ENCODE measurements at places on chromosomes 6 and 20.

- DNase-seq, result peak; percentile 48
Observed at GRCh38 chr6:142297996-142298753, 3.6 kb upstream of the ADGRG6 start.

- DNase-seq, result peak; percentile 55
Observed at GRCh38 chr6:149209871-149210775, 107.4 kb upstream of the TAB2 start.

DNA sequence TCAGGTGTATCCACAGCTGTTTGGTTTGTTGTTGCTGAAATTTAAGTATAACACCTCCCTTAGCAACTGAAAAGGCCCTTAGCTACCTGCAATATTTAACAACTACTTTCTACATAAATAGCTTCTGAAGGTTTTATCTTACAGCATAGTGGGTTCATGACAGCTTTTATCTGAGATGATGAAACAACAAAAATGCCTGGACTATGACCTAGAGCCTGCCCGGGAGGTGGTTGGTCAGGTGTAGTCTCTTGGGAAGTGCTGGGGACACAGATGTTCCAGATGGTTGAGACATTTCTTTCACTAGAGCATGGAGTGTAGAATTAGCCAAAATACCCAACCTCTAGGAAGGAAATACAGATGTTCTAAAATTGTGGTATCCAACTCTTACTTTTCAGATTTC lies 705.4 kb downstream of the MAFB start:
- no peak for DNase-seq

DNA sequence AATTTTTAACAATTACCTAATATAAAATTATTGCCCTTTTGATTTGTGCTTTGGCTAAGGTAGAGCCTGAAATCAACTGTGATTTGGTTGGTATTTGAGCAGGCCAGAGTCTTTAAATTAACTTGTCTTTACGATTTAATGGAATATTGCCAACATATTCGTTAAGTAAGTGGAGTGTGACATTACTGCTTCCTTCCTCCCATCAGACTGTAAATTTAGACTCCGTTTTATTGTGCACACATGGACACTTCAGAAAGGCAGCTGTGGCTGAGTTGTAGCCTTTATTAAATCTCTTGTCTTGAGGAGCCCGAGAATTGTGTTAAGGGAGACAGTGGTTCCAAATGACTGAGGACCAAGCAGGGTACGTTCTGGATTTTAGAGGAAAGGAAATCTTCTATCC lies 57.4 kb downstream of the CAP2 start:
- DNase-seq, result peak; percentile 26

- peak; percentile 77 for DNase-seq
Observed at GRCh38 chr6:20790032-20790791, 256.0 kb downstream of the CDKAL1 start.

- DNase-seq, result no peak
Observed at GRCh38 chr6:89680551-89680950, 42.0 kb upstream of the LYRM2 start.

GRCh38 chr6:34692280-34692679 lies 4.3 kb downstream of the ILRUN start:
- DNase-seq, result no peak

- DNase-seq, result no peak
Observed at GRCh38 chr6:98639089-98639635, 195.2 kb upstream of the POU3F2 start.

GRCh38 chr6:62803094-62803493 lies 408.2 kb upstream of the FKBP1C start:
- no peak for DNase-seq

GRCh38 chr6:72783666-72784065 lies 161.8 kb downstream of the KCNQ5 start:
- DNase-seq, result no peak

GRCh38 chr6:131062241-131063027 lies 611 bp downstream of the EPB41L2 start:
- peak; percentile 57 for DNase-seq

- no peak for DNase-seq
Observed at GRCh38 chr6:4820704-4821276, 44.6 kb downstream of the CDYL start.

DNA sequence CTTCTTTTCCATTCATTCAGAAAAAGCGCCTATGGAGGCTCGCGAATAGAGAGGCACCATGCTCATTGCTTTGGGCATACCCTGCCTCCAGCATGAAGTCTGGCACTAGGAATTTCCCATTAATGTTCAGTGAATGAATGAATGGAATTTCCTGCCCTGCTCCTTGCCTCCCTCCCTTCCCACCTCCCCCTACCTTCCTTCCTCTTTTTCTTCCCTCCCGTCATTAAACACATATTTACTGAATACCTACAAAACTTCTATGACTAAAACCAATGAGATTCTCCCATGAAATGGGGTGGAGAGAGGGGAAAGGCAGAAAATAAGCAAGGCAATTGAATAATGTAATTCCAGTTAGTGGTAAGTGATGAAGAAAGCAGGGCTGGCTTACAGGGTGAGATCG lies 213.8 kb upstream of the AGPAT4 start:
- no peak for DNase-seq

- no peak for DNase-seq
Observed at GRCh38 chr6:89655122-89655521, 16.6 kb upstream of the LYRM2 start.

GRCh38 chr20:46631874-46632446 lies 19.3 kb downstream of the SLC13A3 start:
- no peak for DNase-seq

- peak; percentile 83 for DNase-seq
Observed at GRCh38 chr6:52263709-52264540, 19.6 kb upstream of the IL17F start.

DNA sequence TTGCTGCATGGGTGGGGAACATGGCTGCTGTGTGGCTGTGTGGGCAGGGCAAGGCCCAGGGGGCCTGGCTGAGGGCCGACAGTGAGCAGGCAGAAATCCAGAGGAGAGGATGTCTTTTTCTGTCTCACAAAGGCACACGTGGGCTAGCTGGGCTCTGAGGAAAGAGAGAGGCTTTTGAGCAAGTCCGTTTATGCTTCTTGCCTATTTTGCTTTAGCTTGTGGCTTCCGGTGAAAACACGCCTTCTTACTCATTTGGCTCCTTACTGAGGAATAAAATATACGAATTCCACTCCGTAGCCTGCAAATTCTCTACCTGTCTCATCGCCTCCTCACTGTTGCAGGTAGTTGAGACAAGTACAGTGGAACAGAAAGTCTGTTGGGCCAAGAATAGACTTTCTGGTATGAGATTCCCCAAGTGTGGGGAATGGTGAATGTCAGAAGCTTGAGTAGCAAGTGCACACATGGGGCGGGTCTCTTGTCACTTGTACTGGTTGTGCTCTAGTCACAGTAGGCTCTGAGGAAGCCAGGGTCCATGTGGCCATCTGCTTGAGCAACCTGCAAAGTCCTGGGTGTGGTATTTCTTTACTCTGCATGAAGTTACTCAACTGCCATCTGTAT lies 28.4 kb downstream of the WRNIP1 start:
- peak; percentile 94 for DNase-seq

DNA sequence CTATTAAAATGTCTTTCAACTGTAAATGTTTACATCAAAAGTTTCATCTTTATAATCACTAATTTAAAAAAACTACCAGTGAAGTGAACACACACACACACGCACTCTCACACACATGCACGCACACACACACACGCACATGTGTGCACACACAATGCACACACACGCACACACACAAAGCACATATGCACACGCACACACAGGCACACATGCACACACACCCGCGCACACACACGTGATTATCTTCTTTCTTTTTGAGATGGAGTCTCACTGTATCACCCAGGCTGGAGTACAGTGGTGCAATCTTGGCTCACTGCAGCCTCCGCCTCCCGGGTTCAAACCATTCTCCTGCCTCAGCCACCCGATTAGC lies 80.0 kb upstream of the FRMD1 start:
- DNase-seq, result no peak

DNA sequence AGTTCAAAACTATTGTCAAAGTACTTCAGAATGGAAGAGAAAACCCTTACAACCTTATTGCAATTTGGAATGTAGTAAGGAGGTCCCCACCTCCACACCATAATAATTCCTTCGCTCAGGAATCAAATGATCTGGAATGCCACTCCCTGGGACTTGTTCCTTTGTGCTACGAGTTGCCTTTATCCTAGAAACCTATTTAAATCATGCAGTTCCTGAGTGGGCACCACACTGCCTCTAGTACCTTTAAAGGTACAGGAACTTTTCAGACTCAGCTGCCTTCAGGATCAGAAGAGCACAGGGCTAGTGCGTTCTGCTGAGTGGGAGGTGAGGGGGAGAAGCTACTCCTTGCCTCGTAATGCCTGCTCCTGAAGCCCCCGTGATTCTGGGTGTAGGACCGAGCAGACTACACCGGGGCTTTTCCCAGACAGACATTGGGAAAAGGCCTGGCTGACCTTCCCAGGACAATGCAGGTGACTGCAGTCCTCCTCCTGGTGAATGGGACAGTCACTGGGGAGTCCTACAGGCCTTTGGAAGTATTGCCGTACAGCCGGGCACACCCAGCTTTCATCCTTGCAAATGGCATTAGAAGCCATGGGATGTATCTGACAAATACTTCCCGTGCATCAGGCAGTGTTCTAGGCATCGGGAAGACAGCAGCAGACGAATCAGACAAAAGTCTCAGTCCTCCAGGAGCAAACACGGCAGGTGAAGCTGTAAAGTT lies 11.8 kb upstream of the TUBB2B start:
- DNase-seq, result no peak

DNA sequence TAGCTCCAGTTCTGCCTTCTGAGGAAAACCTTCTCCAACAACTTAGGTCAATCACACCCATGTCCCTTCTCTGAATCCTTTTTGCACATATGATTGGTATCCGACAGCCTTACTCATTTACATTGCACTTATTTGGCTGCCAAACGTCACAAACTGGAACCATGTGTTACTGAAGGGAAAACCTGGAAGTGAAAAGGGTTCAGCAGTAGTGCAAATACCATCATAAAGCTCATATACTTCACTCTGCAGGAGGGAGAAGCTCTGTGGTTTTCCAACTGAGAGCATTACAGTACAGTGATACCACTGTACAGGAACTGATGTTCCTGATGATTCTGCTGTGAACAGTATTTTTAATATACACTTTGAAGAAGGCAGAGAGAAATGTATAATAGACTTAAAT lies 87.8 kb downstream of the SLC16A10 start:
- DNase-seq, result no peak

DNA sequence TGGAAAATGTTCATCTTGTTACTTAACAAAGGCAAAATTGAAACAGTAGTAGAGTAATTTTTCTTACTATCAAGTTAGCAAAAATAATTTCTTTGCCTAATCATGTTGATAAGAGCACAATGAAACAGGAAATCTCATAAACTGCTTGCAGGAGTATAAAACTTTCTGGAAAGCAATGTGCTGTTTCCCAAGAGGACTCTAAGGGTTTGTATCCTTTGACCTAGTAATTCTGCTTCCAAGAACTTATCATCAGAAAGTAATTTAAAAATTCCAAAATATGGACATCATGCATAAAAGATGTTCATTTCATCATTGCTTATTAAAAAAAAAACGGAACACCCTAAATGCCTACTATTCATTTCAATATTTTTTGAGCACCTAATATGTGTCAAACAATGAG lies 46.1 kb upstream of the TNFAIP3 start:
- DNase-seq, result no peak

GRCh38 chr20:53929974-53930650 lies 140.3 kb downstream of the BCAS1 start:
- no peak for DNase-seq

- DNase-seq, result no peak
Observed at GRCh38 chr6:111601886-111602285, 3.8 kb downstream of the TRAF3IP2 start.

DNA sequence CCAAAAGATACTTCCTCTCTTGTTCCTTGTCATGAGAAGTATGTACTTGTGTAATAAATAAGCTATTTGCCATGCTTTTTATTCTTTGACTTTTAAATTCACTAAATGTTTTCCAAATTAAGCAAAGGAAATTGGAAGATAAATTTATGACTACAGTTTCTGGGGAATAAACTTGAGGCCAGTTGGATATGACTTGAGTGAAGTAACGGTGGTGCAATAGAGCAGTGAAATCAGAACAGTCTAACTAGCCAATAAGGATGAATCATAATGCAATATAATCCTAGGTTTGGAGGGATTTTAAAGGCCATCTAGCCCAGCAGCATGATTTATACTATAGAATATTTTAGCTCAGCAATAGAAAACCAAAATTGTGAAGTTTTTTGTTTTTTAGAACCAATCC lies 183.8 kb upstream of the TCF21 start:
- no peak for DNase-seq

DNA sequence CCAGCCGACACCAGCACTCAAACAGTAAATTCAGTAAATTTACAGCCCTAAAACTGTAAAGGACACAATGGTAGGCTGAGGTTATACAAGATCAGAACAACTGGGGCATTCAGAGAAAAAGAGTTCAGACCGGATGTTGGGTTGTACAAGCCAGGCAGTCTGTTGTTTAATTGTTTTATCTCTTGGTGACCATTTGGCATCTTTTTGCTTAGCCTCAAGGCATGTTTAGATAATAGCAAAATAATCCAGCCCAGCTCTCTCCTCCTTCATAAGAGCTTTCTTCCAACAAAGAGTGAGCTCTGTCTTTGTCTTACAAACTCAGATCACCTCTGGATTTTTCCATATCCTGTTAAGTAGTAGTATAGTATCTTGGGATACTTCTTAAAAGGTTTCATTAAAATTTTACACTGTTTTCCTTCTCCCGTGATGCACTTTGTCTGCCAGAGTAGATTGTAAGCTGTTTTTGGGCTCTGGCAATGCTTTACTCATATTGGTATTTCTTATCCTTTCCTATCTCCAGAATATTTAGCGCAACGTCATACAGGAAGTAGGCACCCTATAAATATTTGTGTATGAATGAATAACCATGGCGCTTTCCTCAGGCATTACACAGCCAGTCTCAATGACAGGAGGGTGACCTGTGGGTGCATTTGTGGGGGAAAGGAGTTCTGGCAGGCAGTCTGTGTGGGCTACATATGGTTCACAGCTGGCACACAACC lies 35.6 kb upstream of the TRAM2 start:
- DNase-seq, result peak; percentile 57

DNA sequence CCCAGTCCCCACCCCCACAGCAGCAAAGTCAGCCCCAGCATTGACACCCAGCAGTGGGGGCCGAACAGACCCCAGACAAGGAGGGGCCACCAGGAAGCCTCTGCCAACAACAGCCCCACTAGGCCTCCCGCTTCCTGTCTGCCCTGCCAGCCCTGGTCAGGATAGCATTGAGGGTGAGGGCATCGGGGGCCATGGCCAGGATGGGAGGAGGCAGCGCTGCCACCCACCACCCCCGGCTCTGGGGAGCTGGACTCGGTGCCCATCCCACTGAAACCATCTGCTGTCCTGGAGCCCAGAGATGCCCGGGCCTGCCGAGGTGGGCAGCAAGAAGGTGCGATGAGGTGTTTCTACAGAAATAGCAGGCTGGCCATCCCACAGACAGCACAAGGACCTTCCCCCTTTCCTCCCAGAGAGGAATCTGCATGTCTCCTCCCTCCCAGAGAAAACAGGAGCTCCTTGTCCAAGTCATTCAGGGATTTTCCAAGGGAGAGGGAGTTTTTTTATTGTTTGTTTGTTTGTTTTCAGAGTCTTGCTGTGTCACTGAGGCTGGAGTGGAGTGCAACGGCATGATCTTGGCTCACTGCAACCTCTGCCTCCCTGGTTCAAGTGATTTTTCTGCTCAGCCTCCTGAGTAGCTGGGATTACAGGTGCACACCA lies 62.1 kb upstream of the BHLHE23 start:
- no peak for DNase-seq

GRCh38 chr20:17228624-17229061 lies 1.8 kb downstream of the PCSK2 start:
- no peak for DNase-seq

Measured in common myeloid progenitor, CD34-positive (primary cell).